ENCODE measurements at places on chromosomes 5 and 9.

DNA sequence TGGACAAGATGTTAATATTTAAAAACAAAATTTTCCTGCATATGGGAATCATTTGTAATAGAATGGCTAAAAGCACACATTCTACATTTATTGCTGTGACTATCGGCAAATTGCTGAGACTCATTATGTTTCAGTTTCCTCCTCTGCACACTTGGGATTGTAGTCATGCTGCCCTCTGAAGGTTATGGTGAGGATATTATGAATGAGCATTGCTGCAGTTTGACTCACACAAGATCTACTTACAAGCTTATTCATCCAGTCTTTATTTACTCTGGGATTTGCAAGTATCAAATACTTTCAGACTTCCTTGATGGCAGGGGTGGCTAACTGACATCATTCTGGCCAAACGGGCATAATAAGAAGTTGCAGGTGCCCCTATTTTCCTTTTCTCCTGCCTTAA is 9.5 kb upstream of the NFIL3 start:
- peak; percentile 68 for DNase-seq

GRCh38 chr9:124828489-124829333 is 24.5 kb upstream of the WDR38 start:
- no peak for DNase-seq

- no peak for DNase-seq
These were observed 9.3 kb upstream of the ANKDD1B start for GRCh38 chr5:75601996-75602395.

DNA sequence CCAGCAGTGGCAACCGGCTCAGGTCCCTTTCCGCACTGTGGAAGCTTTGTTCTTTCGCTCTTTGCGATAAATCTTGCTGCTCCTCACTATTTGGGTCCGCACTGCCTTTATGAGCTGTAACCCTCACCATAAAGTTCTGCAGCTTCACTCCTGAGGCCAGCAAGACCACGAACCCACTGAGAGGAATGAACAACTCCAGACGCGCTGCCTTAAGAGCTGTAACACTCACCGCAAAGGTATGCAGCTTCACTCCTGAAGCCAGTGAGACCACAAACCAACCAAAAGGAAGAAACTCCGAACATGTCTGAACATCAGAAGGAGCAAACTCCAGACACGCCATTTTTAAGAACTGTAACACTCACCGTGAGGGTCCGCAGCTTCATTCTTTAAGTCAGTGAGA is 103.5 kb downstream of the GLIS3 start:
- DNase-seq: no peak

- DNase-seq: no peak
These were observed 2.6 kb downstream of the IRX1 start for GRCh38 chr5:3598207-3598606.

DNA sequence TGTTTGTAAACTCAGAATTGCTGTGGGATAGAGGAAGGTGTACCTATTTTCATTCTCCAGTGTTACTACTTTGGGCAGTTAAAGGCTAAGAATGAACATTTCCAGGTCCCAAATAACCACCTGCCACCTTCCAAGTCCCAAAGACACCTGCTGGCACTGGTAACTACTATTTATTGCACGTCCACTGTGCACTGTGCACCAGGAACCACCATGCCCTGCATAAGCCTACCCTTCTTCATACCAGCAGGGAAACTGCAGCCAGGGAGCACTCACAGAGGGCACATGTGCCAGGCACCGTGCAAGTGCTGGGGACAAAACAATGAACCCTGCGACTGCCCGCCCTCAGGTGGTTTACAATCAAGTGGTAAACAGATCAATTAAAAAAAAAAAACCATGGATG is 34.9 kb downstream of the RAPGEF1 start:
- no peak for DNase-seq

- no peak for DNase-seq
These were observed 143.2 kb downstream of the CACNA1B start for GRCh38 chr9:138020795-138021182.

DNA sequence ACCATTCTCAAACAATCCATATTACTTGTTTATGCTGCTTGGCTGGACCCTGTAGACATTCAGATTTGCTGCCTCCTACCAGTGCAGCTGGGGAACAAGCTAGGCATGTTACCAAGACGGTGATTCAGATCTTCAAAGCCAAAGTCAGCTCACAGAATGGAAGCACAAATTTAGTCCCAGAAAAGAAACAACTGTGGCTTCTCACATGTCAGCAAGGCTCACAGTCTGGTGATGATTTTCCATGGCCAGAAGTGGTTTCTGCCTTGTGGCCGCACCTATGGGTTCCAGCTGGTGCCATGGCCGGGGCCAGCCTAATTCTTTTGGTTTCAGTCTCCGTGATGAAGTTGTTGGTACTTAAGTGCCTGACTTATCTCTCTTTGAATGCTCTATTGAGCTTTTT is 182.2 kb downstream of the TMC1 start:
- DNase-seq: no peak
